Stimulated activated CD8-positive, alpha-beta memory T cell treated with anti-CD3 and anti-CD28 coated beads, Interleukin-7, amount 100 ng/mL, for 48 hours (primary cell): ENCODE measurements at places on chromosomes 2 and 18.

GRCh38 chr2:29105375-29105774 lies 9.8 kb upstream of the CLIP4 start:
- DNase-seq = no peak

- no peak for DNase-seq
These were observed 86.8 kb upstream of the BARD1 start for GRCh38 chr2:214896274-214896673.

DNA sequence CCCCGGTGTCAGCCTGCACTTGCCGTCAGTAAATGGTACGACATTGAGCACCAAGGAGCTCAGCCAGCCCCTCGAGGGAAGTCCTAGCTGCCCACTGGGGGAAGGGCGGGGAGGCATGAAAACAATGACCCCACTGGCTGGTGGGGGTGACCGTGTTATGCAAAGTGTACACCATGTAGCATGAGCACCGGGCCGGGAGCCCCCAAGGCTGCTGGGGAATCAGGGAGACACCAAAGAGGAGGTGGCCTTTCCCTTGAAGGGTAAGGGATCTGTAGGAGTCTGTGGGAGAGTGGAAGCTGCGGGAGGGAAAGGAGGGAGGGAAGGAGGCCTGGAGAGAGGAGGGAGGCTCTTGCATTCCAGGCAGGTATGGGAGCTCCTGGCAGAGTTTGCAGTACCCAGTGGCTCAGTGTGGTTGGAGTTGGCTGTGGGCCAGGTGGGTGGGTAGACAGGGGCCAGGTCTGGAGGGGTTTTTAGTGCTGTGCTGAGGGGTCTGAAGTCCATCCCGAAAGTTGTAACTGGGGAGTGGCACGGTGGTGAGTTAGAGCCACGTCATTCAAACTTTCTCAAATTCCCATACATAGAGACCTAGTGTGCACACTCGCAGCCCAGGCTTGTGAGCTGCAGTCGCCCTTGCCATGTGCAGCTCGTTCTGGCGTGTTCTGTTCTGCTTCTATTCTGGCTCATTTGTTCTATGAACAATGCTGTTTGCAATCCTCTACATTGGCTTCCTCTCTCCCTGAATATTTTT lies 22.4 kb downstream of the RRM2 start:
- DNase-seq = no peak

GRCh38 chr2:32496662-32497061 lies 131.2 kb upstream of the TTC27 start:
- no peak for DNase-seq

DNA sequence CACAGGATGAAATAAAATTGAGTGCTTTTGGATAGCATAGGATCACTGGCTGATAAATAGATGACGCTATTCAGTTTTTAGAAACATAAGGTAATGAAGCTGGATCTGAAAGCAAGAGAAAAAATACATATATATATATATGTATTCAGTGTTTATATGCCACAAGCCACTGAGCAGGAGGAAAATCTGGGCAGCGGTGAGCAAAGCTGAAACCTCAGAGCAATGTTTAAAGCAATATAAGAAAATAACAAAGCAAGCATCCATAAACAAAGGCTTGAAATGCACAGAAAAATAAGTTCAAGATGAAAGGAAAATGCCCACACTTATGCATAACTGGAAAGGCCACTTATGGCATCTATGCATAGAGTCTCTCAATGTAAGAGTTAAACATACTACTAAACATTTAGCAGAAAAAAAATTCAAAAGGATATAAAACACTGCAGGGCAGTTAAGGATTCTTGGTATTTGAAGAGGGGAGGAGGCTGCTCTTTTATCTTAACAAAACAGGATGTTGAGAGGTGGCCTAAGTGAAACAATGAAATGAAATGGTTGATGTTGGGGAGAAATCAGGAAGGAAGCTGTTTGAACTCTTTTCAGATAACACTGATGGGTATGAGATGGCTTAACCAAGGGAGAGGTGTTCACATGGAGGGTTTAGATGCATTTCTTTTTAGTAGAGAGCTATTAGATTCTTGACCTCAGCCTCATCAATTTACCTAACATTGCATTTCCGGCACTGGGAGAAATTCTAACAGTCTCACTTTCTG lies 129.1 kb downstream of the ARHGAP15 start:
- no peak for DNase-seq

GRCh38 chr2:95297639-95298395 lies 670 bp downstream of the KCNIP3 start:
- DNase-seq = no peak

DNA sequence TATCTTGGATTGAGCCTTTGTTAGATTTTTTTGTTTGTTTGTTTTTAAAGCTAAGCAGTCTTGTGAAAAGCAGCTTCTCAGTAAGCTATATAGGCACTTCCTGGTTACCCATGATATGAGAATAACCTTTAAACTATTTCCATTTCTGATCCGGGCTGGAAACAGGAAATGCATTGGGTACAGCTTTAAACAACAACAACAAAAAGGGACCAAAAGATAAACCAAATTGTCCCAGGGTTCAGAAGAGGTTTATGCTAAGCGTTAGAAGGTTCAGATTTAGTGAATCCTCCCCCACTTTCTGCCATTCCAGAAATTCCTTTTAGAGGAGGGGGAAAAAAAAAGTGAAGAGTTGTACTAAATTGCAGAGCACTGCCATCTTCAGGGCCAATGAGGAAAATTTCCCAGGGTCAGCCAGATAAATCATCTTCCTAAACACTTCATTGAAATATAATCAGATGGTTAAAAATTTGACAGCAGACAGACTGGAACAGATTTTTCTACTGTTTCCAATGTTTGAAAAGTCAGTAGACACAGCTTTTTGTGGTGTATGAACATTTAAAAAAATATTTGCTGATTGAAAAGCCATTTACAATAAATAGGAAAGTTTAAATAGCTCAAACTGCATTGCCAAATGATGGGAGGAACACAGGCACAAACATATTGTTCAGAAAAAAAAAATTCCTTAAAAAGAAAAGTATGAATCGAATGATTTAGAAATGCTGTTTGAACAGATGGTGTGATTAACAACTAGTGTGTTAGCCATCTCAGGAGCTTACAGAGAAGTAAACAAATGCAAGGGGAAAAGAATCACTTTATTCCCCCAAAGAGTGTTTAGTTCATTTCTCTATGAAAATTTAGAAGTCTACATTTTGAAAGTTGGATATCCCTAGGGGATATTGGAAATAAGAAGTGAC lies 189.9 kb upstream of the TANK start:
- DNase-seq = no peak

DNA sequence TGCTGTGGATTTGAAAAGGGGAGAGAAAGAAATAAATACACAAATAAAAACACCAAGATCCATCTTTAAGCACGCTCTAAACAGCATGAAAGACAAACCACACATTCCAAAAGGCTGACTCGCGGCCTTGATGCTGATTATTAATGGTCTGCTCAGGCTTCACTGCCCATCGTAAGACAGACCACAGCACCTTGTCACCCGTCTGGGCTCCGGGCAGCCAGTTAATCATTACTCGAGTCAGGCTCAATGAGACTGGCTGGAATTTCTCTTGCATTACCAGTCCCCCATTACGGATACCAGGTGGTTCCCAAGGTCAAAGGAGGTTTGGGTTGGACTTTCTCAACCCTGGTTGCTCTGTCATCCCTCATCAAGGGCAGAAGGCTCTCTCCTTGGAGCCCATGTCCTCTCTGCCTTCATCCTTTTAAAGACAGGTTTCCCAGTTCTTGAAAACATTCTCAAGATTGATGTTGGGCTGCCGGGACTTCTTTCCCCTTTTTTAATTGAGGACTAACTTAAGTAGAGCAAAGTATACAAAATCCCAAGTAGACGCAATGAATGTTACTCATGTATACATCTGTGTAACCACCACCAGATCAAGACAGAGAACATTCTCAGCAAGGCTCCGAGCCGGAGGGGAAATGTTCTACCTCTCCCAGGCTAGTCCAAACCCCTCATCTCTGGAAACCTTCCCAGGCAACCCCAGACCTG lies 8.1 kb downstream of the SMAD7 start:
- DNase-seq = no peak

- DNase-seq = no peak
These were observed 1699.3 kb upstream of the TMEFF2 start for GRCh38 chr2:193894081-193894480.

DNA sequence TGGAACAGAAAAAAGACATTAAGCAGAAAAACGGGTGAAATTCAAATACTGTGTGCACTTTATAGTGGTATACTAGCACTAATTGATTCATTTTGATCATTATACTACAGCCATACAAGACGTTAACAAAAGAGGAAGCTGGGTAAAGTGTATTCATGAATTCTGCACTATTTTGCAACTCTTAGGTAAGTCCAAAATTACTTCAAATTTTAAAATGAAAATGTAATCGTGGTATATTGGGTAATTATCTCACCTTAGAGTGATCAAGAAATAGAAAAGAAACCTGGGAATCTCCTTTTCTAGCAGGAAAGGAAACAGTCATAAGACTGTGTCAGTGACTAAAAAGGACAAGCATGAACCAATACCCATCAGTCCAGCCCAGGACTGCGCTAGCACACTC lies 5.4 kb downstream of the TGFBRAP1 start:
- DNase-seq = no peak
